DMS 273 treated with DMSO at 0.1 percent for 48 hours (cell line): ENCODE measurements at places on chromosomes 7 and 10.

GRCh38 chr10:5873515-5873995 is 16.1 kb downstream of the ANKRD16 start:
- peak; percentile 28 for DNase-seq

GRCh38 chr7:39142750-39143149 is 165.0 kb downstream of the POU6F2 start:
- no peak for DNase-seq

GRCh38 chr7:139709485-139709884 is 68.3 kb downstream of the HIPK2 start:
- no peak for DNase-seq

DNA sequence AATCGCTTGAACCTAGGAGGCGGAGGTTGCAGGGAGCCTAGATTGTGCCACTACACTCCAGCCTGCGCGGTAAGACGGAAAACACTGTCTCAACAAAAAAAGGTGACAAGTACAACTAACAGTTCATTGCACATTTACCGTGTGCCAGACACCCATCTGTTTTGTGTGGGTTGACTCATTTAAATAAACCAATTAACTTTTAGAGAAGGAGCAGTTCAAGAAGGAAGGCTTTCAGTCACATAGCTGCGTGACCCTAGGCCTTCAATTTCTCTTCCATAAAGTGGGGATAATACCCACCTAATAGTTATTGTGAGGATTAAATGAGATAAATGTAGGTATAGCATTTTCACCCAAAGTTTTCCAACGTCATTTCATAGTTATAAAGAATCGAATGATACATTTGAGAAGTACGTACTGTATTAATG is 52.3 kb upstream of the KDM7A start:
- DNase-seq: no peak

DNA sequence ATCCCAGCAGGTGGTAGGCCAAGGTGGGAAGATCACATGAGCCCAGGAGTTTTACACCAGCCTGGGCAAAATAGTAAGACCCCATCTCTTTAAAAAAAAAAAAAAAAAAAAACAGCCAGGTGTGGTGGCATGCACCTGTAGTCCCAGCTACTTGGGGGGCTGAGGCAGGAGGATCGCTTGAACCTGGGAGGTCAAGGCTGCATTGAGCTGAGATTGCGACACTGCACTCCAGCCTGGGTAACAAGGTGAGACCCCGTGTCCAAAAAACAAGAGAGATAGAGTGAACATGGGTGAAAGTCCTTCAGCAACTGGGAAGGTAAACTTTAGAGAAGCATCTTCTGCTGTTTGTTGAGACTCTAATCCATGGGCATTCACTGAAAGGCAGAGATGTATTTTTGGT is 6.3 kb upstream of the LAMTOR4 start:
- no peak for DNase-seq

- DNase-seq: peak; percentile 69
Observed at GRCh38 chr7:107014387-107015023, 30.0 kb upstream of the PRKAR2B start.

DNA sequence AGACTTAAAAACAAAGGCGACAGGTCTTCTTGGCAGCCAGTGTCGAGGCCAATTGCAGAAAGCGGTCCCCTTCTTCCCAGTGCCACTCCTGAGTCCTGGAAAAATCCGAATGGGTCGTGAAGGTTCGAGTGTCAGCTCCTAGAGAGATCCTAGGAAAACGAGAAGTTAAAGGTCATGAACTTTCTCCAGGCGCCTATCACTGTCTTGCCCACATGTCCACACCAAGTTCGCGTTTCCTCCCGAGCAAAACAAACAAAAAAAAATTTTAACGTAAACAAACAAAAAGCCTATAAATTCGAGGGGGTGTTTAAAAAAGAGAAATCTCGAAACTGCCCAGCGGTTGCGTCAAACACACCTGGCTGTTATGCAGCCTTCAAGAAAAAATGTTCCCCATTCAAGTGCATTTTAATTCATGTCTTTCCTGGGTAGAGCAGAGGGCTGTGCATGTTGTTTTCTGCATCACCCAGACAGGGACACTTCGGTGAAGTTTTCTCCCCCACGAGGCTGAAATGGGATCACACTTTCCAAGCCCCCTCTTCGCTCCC is 1.5 kb downstream of the ARHGAP21 start:
- no peak for DNase-seq

- no peak for DNase-seq
Observed at GRCh38 chr10:22027364-22028238, 24.1 kb upstream of the DNAJC1 start.

DNA sequence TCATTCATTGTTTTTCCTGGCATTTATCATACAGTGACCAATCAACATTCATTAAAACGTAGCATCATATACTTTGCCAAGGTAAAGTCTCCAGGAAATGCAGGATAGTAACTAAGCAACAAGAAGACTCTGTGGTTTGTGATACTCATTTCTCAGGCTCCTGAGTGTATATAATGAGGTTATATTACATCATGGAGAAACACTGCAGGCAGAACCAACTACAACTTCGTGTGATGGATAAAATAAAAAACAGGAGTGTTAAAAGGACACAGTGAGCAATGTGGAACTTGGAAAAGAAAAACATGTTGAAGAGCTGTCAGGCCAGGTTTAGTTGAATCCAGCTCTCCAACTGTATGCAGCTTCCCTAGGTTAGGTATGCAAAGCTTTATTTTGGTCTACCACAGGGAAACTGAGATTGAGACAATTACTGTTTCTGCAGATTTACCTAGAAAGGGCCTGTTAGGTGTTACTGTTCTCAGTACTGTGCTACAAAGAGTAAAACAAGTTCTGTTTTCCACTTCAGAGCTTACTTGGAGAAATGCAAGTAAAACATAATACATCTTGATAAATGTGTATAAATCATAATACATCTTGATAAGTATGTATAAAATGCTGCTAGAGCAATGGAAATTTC is 7.8 kb upstream of the CCNY start:
- DNase-seq: no peak

GRCh38 chr10:101773923-101774588 is 1.9 kb downstream of the FGF8 start:
- no peak for DNase-seq

DNA sequence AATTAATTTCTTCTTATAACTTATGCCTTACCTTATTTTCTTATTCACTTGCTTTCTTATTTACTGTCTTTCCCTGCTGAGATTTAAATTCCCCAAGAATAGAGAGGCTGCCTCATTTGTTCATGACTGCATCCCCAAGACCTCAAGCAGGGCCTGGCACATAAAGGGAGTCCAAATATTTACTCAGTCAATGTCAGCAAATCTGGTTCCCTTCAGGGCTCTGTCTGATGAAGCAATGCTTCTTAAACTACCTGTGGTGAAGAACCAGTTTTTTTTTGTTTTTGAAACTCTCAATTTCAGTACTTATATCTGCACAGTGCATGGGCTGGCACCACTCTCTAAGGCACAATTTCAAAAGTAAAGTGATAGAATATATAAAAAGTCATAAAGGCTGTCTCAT is 4.7 kb downstream of the ZNF239 start:
- DNase-seq: no peak

DNA sequence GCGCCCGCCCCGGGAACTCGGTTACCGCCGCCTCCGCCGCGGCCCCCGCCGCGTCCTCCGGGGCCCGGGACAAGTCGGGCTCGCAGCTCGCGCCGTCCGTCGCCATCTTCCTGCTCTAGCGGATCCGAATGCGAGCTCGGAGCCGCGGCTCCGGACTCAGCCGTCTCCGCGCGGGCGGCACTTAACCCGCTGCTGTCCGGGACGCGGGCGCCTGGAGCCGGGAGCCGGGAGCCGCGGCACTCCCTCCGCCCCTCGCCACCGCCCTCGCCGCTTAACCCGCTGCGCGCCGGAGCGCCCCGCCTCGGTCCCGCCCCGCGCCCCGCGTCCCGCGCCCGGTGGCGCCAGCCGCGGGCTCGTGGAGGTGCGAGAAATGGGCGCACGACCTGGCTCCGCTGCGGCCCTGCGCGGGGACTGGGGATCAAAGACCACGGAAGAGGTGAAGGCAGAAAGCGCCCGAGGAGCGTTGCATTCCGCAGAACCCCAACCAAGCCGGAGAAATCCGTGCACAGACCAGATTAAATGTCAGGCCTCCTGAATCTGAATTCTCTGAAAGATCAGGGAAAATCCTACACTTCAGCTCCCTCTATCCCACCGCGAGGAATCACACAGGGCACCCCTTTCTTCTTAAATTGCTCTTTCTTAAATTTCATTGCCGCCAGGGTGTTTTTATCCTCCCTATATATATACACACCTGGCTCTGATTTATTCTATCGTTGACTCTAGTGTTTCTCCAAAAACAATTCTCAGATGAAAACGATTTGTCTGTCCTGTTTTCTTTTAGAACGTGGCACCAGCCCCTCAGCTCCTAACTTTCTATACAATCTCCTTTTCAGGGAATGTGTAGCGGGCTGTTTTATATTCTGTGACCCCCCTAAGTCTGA is at the start of gene CTTNBP2:
Gene CTTNBP2, minus strand, starts transcription at position 132 of the 881 bp plus-strand sequence. Its CDS starts 26 bp downstream, at position 106.
- DNase-seq: no peak

GRCh38 chr7:71735961-71736556 is 604.1 kb downstream of the GALNT17 start:
- peak; percentile 52 for DNase-seq

GRCh38 chr7:106405697-106406141 is 120.9 kb upstream of the NAMPT start:
- DNase-seq: no peak
